ENCODE measurements at places on chromosomes 4 and X.

- DNase-seq: no peak
These were observed 60.6 kb downstream of the NOCT start for GRCh38 chr4:139076016-139076744.

DNA sequence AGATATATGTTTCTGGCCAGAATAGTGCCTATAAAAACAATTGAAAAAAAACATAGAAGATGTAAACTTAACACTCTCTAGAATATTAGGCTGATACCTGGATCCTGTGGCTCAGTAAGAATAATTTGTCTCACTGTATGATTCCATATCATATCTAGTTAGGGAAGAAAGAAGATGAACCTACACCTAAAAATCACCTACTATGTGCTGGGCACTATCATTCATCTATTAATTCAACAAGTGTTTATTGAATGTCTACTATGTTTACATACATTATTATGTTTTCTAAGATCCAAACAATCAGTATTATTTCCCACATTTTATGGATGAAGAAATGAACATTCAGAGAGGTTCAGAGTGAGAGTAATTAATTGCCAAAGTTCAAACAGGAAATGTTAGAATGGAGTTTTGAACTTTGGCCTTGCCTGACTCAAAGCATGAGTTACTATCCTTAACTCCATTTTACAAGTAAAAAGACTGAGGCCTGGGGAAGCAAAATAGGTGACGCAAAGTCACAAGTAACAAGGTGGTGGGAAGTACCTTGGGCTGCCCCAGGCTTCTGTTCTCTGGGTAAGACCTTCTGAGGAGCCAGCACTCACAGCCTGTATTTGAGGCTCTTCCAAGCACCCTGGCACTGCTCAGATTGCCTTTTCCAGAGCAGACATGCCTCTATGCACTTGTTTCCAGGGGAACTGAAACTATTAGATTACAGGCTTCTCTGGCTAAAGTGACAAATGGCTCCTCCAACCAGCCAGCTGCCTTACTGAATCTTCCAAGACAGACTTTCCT is 111.1 kb upstream of the ACSL4 start:
- no peak for DNase-seq

DNA sequence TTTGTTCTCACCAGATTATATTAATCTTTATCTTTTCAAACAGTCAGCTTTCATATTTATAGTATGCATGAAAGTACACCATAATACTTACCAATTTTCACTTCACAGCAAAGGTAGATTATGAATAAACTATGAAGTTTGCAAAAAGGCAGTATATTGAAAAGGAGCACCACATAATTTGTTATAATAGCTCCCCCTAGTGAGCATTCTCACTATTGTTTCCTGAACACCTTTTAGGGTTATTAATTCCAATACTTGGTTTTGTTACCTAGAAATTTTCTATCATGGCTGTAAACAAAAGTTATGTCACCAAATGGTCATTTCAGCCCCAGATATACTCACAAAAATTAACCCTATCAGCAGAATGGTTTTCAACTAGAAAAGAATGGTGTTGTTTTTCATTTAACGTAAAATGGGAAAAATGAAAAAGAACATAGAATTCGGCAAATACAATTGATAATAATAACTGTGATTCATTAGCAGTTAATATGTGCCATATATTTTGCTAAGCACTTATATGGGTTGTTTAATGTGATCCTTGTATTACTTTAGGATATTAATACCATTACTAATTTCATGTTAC is 30.2 kb upstream of the NKX6-1 start:
- DNase-seq: peak; percentile 2

DNA sequence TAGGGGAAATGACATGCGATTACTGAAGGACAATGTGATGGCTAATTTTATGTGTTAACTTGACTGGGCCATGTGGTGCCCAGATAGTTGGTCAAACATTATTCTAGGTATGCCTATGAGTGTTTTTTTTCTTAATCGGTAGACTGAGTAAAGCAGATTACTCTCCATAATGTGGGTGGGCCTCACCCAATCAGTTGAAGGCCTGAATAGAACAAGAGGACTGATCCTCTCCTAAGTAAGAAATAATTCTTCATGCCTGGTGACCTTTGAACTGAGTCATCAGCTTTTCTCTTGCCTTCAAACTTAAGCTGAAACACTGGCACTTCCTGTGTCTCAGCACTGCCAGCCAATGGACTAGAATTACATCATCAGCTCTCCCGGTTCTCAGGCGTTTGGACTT is 164.0 kb upstream of the FGF13 start:
- no peak for DNase-seq

- DNase-seq: no peak
These were observed 6.5 kb upstream of the TMEM184C start for GRCh38 chr4:147610686-147611085.

DNA sequence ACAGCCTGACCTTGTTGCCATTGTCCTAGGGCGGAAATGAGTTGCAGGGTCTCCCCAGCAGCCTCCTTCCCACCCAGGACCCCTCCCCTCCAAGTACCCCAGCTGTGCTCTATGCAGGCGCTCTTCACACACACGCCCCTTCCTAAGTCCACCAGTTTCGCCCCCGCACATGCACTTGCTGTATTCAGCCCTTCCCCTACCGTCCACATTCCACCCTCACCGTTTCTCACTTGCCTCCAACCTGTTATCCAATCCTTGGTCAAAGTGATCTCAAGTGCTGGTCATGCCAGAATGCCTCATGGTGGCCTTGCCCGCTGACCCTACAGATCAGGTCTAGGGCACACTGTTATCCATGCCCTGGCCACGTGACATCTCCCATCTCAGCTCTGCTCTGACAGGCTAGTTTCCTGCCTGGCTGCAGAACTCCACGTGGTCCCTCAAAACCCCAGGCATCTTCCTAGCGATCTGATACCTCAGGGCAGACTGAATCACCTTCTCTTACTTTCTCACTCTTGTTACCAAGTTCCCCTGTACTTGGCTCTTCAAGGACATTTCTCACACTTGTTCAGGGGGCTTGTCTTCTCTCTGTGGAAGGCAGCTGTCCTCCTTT is 39.7 kb downstream of the NSG1 start:
- no peak for DNase-seq

DNA sequence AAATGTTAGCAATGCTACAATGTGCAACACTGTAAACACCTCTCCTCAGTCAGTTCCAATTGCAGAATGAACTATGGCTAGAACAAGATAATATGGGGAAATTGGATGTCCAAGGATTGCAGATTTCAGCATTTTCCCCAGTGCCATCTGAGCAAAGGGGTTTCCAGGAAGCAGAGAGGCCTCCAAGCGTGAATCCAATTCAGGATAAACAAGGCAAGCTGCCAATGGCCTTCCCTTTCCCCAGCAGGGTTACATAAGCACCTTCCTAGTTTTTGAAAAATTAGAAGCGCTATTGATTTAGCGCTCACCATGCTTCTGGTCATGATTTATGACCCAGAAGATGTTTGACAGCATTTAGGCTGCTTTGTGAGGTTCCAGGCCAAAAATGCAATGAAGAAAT is 223.0 kb upstream of the GATB start:
- DNase-seq: no peak

- DNase-seq: no peak
These were observed at the start of gene ZFYVE28 for GRCh38 chr4:2417765-2418649. Gene ZFYVE28, minus strand, starts transcription at chr4:2418645. Its CDS starts 322 bp downstream, at chr4:2418323.

DNA sequence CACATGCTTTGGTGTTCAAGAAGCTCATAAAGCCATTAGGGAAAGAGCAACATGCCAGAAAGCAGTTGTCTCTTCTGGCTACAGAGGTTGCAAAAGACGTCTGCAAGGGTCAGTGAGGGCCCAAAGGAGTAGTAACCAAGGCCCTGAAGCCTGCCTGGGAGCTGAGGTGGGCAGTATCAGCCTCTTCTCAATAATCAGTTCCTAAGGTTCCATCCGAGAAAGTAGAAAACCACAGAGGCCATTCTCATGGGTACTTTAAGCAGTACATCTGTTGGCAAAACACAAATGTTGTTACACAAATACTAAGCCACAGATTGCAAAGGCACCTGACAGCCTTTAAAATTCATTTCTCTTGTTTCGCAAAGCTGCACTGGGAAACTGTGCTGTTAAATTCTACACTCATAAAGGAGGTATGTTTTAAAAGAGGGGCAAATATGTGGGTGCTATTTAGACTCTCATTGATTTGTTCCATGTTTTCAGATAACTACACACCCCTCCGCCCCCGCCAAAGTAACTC is 37.7 kb downstream of the MECP2 start:
- no peak for DNase-seq

Data from NCI-H748 treated with DMSO at 0.1 percent for 48 hours (cell line).